ENCODE measurements at places on chromosomes 2 and 18. TPM values are rescaled to one million over a fixed set of nuclear protein-coding genes. Genes with fewer than 3 reads are reported as not detected.

GRCh38 chr2:127599211-127599610, 46.7 kb upstream of the GPR17 start:
- DNase-seq: no peak

DNA sequence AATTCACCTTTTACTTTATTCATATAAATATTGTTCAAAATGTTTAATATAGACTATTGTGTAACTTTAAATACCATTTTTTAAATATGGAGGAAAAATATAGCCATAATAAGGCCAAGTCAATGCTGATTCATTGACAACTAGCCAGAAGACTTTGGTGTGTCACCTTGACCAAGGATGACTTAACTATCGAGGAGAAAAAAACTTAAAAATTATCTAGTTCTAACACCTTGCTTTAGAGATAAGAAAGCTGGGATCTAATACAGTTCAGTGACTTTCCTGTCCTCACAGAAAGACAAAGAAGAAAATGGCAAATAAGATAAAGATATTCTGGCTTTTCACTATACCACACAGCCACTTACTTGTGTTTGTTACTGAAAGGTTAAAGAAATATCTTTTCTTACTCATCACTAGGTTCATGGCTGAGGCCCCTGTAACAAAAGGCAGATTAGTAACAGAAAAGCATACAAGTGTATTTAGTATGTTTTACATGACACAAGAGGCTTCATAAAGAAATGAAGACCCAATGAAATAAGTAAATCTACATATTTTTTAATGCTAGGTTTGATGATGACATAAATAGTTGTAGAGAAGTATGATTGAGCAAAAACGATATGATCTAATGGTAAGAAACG, 65.9 kb upstream of the LRRTM1 start:
- DNase-seq: no peak

DNA sequence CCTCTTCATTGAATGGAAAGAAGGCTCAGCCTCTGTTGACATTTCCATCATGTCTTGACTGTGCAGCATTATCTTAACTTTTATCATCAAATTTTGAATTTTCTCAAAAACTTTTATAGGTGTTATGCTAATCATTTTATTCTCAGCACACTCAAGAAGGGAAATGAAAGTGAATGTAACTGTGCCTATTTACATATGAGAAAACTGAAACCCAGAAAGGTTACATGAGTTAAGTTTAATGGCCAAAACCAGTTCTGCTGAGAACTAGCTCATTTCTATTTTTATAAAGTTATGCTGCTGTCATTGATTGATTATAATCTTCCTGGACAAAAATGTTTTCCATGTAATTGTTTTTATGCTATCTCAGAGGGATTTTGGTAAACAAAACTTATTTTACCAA, 618.8 kb upstream of the NRXN1 start:
- DNase-seq: no peak

Gene FBXO41
- total RNA-seq: 2.0 TPM

Gene NPPC
- 2.7 TPM for total RNA-seq

DNA sequence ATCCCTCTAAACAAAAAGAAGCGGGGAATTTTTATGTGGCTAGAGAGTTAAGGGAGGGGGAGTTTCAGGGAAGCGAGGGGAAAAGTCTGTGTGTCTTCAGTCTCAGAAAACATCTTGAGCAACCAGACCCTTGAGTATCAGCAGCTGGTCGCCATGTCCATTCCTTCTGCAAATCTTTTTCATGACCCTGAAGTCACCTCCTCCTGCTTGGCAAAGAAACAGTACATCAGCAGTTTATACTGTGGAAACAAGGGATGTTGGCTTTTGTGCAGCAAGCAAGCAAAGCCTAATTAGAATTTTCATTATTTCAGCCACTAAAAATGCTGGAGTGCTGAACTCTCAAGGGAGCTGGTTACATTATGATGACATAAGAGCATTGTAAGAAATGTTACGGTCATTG, 187.4 kb upstream of the SLC8A1 start:
- no peak for DNase-seq

- no peak for DNase-seq
Measured at GRCh38 chr2:158774681-158775080, 20.4 kb upstream of the DAPL1 start.

DNA sequence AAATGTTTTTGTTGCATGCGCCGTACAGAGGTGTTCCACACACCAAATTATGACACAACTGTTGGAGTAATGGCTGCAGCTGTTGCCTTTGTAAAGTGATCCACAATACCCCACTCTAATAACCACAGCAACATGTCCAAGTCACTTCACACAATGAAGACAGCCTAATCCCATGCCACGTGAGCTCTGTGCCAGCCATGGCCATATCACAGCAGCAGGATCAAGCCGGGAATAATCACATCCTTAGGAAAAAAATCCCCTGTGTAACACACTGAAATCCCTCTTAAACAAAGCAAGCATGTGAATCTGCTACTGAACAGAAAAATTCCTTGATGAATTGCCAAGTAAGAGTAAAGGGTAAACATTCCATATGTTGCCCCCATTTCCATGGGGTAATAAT, 179.5 kb upstream of the PARD3B start:
- no peak for DNase-seq

DNA sequence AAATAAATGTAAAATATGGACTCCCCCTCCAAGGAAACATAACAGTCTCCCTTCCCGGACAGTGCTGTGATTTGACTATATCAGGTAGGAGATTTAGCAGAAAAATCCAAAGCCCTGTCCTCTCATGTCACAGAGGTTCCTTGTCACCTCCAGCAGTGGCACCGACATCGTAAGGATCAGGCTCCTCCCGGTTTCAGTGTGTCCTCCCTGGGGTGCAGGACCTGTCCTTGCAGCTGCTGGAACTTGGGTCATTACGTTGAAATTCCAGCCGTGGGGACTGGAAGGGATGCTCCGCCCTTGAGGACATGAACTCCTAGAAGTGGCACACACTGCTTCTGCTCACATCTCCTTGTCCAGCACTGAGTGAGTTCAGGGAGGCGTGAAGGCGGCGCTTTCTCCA, 101.1 kb upstream of the ODC1 start:
- DNase-seq: no peak

Gene CYTIP
- total RNA-seq: 5.8 TPM

Gene COL3A1
- total RNA-seq: 321 TPM

DNA sequence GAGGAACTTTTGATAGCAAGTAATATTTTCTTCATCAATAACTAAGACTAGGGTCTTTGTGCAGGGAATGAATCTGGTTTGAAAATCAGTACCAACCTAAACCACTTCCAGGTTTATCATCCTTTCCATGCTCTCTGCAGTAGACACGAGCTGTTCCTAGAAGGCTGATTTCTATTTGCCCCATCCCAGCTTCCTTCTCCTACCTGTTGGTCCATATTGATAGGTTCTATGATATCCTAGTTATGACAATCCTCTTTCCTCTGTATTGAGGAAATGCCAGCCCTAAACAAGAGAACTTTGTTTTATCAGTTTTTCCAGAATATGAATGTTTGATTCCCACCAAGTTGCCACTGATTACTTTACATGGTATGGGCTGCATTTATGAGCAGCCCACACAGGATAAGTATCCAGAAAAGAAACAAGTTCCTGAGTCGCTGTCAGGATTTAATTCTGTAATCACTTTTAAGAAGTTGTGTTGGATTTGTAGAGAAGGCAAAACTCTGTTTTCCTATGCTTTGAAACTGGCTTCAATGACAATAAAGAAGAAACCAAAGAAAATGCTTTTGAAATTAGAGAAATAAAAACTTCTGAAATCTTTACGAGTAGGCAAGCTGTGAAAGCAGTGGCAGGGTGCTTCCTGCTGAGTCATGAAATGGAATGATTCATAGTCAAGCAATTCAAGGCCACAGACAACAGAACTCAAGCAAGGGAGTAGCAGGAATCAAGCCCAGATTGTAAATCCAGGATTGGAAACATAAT, 37.3 kb upstream of the TANK start:
- peak; percentile 63 for DNase-seq

DNA sequence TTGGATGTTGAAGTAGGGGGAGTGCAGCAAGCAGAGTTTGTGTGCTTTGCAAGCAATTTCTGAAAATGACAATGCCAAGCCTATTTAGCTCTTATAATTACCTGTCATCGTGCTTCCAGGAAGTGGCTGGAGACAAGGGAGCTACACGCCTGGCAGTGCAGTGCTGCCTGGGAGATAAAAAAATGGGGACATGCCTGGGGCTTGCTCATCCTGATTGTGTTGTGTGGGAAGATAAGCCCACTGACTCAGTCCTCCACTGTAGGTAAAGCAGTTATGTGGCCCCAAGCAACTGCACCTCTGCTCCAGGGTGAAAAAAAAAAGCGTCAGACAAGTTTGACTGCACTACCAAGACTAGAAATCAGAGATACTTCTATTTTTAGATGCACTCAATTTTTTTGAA, 396.9 kb upstream of the NXPH2 start:
- DNase-seq: no peak

DNA sequence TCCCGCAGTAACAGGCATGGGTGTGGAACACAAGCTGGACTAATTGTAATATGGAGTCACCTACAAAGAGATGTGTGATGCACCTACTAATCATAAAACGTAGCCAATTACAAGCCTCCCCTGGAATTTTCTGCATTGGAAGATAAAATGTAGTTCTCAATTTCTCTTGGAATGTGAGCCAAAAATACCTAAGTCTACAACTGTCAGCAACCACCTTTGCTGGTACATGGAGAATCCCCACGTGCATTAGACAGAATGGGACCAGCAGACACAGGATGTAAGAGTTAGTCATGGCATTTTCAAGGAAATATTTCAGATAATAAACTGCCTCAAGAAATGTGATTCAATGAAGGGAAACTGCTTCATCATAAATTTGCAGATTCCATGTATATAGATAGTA, 85.6 kb upstream of the DCC start:
- DNase-seq: no peak

- no peak for DNase-seq
Measured at GRCh38 chr2:18402831-18403230, 157.6 kb downstream of the RDH14 start.

- DNase-seq: no peak
Measured at GRCh38 chr18:9066817-9067306, 35.6 kb upstream of the NDUFV2 start.

GRCh38 chr2:148338541-148338940, 306.0 kb upstream of the EPC2 start:
- no peak for DNase-seq

GRCh38 chr2:195390686-195391321, 266.2 kb upstream of the SLC39A10 start:
- no peak for DNase-seq

DNA sequence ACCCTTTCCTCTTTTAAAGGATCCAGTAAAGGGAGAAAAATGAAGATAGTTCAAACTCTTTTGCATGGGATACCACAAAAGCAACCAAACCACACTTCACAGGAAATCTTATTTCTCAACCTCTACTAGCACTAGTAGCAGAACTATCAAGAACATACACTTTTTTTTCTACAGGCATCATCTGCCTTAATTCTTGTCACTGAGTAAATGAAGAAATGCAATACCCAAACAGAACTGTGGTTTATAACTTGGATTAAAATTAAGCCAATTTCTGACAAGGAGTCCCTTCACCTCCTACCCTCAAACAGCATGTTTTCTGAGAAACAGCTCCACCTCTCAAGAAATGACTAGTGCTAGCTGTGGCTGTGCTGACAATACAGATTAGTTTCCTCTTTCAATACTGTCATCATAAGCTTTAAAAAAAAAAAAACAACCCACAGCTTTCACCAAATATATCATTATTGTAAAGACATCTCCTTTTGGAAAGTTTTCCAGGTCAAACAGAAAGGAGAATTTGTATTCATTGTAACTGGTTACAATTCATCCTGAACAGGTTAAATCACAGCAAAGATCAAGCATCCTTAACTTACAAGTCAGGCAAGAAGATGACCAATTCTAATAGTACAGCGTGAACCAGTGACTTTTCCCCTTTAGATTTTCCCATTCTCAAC, 44.4 kb downstream of the PTPN2 start:
- peak; percentile 25 for DNase-seq

- no peak for DNase-seq
Measured at GRCh38 chr2:234977228-234977679, 25.4 kb downstream of the SH3BP4 start.

DNA sequence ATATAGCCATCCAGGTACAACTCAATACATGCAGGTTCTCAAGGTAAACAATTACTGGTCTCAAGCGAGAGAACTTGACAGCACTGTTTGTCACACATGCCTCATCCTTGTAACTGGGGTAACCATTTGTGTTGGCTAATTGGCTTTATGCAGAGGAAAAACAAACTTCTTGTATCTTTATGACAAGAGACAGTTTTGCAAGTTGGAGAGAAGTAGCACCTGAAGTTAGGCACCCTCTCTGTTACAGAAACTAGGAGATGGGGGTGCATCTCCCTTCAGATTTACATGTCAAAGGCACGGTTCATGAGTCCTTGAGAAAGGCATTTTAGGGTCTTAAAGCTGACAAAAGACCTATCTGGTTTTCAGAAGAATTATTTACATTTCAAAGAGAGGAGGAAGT, 241.7 kb downstream of the CD226 start:
- DNase-seq: no peak

- no peak for DNase-seq
Measured at GRCh38 chr2:67950919-67951318, 111.9 kb downstream of the C1D start.

- DNase-seq: no peak
Measured at GRCh38 chr2:184730288-184730687, 132.0 kb downstream of the ZNF804A start.

- no peak for DNase-seq
Measured at GRCh38 chr2:77519888-77520506, 2.2 kb downstream of the LRRTM4 start.

Gene IL36A
- not detected for total RNA-seq

GRCh38 chr2:181111059-181111458, 130.7 kb downstream of the UBE2E3 start:
- DNase-seq: no peak

GRCh38 chr2:152580714-152581113, 136.5 kb downstream of the PRPF40A start:
- no peak for DNase-seq

Gene FN1
- total RNA-seq: 208 TPM

- no peak for DNase-seq
Measured at GRCh38 chr2:28704621-28705020, 47.0 kb upstream of the PPP1CB start.

DNA sequence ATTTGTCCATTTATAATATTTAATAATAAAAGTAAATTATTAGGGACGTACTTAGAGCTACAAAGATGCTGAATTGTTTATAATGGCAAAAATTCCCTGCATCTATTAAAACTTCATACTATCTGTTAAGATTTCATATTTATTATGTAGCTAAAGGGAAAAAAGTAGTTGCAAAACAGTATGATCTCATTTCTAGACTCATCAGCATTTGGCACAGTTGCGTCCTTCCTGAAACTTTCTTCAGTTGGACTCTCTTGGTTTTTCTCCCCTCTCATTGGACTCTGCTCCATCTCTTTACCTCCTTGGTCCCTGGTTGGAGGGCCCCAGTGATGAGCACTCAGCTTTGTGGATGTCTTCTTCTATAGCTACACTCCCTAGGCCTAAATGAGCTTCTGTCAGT, 99.6 kb downstream of the TMEM247 start:
- no peak for DNase-seq

Gene IL37
- total RNA-seq: 0.67 TPM

Data from mucosa of descending colon (tissue), 3 donors.